ENCODE measurements at places on chromosomes 12 and 14.

DNA sequence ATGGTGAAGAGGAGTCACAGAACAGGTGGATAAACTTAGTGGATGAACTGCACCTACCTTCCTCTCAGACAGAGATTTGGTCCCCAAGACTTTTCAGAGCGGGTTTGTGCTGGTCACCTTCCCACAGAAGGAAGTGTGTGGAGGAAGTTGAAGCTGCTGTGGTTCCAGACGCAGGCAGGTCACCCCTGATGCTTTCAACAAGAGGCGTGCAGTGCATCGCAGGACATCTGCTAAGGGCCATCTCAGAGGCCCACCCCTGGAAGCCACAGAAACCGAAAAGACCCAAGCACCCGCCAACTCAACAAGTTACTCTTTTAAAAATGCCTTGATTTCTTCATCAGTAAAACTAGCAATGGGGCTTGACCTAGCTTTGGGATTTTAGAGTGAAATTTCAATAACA, 1.0 kb upstream of the GPX2 start:
- DNase-seq = no peak

- DNase-seq = peak; percentile 20
Measured at GRCh38 chr14:58865514-58866281, 227.9 kb downstream of the DACT1 start.

- no peak for DNase-seq
Measured at GRCh38 chr12:114528766-114529165, 122.8 kb upstream of the TBX5 start.

DNA sequence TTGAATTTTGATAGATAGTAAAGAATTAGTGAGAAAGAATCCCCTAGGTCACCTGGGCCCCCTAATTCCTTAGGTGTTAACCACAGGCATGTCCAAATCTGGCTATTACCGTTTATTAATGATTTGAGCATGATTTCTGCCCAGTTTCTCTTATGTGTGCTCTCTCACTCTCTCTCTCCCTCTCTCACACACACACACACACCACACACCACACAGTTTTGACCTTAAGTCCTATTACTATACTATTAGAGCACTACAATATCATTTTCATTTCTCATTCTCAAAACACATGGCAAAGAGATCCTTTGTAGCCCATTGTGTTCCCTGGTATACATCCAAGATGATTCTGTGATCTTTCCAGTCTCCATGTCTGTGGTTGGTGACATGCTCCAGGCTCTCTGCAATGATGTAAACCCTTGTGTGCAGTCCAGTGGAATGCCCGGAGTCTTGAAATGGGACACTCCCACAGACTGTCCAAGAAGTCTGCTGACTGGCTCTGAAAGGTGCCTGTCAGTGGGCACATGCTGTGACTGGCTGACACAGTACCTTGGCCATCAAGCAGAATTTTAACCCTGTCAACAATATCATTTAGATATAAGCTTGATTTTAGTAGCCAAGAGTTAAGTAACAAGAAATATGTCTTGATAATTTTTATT, 96.2 kb downstream of the FIGNL2 start:
- peak; percentile 78 for DNase-seq

DNA sequence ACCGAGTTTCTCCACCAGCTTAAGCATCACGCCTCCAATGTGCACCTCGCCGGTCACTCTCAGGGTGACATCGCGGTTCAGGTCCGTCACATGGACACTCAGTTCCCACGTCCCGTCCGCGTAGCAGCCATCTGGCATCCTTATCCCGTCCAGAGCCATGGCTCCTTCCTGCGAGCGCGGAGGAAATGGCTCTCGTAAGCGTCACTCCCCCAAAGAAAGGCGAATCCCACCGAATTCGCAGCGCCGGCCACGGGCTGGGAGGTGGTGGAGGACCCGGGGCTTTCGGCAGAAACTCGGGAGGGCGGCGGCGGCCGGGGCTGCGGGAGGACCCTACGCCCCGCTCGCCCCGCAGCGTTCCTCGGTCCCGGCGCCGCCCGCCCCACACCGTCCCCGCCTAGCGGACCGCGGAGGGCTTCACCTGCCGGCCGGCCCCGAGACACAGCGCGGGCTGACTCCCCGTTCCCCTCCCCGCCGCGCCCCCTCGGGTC, 396 bp downstream of the FERMT2 start:
- DNase-seq = no peak

DNA sequence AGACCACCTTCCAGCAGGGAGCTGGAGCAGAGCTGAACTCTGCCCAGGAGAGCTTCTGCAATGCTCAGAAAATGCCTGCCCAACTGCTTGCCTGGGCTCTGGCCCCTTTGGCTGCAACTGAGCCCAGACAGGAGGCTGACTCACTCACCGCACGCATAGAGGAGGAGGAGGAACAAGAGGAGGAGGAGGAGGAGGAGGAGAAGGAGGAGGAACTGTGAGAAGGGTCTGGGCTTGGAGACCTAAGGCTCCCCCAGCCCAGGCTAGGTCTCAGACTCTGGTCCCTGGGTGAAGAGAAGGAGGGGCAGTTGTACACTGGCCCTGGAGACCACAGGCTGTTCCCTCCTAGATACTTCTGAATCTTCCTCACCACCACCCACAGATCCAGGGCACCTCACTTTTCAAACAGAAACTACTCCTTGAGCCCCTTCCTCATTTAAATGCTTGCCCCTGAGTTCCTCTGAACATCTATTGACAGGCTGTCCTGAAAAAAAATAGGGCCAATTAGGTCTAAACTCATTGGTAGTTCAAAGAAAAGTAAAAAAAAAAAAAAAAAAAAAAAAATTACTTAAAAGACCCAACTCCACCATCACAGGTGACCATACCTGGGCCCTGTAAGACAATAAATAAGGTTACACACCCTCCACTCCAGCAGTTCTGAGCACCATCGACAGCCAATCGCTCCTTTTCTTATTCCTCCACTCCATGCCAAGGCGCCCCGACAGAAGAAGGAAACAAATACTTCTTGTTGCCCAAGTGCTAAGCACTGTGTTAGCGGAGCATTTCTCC, 674 bp downstream of the VDR start:
- DNase-seq = peak; percentile 69

DNA sequence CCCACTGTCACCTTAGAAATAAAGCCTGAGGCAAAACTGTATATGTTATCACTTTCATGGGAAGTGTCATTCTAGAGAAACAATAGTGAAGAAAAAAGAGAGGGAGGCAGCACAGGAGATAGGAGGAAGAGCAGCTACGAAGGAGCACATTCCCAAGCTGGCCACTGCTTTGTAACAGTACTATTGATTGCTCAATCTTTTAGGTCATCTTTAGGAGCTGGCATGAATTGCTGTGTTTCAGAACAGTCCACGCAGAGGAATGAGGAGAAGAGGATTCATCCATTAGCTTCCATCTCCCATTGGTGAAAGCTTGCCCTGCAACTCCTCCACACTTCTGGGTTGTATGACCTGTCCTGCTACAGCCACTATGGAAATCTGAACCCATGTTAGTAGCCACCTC, 372.5 kb upstream of the DDHD1 start:
- no peak for DNase-seq

GRCh38 chr12:86683568-86684304, 427.5 kb upstream of the MGAT4C start:
- no peak for DNase-seq

GRCh38 chr12:82818271-82819035, 131.7 kb downstream of the TMTC2 start:
- DNase-seq = peak; percentile 64

GRCh38 chr14:102234331-102235264, 70.4 kb downstream of the MOK start:
- DNase-seq = no peak

GRCh38 chr12:57736741-57737466, 1.6 kb downstream of the AGAP2 start:
- no peak for DNase-seq

DNA sequence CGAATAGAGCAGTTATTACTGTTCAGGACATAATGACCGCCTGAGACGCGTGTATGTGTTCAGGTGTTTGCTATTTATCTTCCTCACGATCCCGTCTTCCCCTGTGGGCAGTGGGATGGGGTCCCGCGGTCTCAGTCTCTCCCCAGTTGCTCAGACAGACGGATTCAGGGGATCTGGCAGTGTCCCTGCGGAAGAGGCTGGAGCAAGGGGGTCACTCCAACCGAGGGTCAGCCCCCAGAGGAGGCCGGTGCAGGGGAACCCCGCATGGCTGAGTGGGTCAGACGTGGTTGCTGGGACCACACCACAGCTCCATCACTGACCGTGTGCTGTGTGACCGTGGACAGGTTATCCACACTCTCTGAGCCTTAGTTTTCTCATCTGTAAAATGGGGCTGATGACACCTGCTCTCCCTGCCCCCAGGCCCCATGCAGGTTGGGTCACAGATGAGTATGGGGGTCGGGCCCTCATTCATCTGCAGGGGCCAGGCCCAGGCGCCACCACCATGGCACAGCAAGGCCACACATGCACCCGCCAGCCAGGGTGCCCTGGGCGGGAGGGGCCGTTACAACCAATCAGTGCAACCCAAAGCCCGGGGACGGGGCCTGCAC, 5.2 kb downstream of the MMP17 start:
- no peak for DNase-seq

- DNase-seq = no peak
Measured at GRCh38 chr12:132219323-132219722, 75.1 kb downstream of the NOC4L start.

- DNase-seq = no peak
Measured at GRCh38 chr12:21991526-21991925, 50.3 kb upstream of the ABCC9 start.

DNA sequence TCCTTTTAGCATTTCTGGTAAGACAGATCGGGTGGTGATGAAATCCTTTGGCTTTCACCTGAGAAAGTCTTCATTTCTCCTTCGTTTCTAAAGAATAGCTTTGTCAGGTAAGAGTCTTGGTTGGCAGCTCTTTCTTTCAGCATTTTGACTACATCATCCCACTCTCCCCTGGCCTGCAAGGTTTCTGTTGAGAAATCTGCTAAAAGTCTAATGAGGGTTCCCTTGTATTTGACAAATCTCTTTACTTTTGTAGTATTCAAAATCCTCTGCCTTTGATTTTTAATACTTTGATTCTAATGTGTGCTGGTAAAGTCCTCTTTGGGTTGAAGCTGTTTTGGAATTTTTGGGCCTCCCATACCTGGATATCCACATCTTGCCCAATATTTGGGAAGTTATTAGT, 120.2 kb downstream of the PAX9 start:
- no peak for DNase-seq

GRCh38 chr14:89236851-89237250, 180.2 kb downstream of the FOXN3 start:
- DNase-seq = no peak

DNA sequence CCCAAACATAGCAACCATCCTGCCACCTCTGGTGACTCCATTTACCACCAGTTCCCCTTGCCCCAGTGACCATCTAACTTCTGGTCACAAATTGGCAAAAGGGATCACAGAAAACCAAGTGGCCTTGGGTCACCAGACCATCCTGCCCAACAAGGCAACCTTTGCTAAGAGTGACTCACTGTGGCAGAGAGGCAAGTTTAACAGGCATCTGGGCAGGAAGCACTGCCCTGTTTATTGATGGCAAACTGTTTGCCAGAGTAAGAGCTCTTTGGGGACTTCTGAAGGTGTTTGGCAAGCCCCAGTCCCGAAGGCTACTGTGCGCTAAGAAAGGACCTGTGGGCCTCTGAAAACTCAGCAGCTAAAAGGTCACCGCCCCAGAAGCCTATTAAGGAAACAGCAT, 28.2 kb upstream of the TMEM233 start:
- DNase-seq = no peak

DNA sequence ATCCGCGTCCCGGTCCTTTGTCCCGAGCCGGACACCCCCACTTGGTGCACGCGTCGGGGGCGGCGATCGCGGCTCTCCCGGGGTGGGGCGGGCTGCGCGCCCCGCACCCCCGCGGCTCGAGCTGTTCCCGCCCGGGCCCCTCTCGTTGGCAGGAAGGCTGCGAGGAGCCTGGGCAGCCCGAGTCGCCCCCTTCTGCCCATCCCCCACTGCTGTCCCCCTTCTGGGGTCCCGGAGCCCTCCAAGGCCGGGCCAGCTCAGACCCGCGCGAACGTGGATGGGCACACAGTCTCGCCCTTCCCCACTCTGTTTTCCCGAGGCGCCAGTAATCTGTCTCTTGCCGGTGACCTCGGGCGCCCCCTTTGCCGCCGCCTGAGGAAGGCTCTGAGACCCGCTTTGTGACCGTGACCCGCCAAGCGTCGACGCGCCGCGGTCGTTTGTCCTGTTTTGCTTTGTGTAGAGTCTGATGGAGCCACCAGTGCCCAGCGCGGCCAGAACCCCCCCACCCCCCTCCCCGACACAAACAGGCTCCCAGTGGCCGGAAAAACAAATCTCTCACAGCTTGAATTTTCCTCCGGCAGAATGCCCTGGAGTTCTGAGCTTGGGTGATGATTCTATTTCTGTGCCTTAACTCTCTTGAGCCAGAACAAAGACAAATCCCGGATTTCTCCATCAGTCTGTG, 610 bp downstream of the C14orf132 start:
- no peak for DNase-seq

DNA sequence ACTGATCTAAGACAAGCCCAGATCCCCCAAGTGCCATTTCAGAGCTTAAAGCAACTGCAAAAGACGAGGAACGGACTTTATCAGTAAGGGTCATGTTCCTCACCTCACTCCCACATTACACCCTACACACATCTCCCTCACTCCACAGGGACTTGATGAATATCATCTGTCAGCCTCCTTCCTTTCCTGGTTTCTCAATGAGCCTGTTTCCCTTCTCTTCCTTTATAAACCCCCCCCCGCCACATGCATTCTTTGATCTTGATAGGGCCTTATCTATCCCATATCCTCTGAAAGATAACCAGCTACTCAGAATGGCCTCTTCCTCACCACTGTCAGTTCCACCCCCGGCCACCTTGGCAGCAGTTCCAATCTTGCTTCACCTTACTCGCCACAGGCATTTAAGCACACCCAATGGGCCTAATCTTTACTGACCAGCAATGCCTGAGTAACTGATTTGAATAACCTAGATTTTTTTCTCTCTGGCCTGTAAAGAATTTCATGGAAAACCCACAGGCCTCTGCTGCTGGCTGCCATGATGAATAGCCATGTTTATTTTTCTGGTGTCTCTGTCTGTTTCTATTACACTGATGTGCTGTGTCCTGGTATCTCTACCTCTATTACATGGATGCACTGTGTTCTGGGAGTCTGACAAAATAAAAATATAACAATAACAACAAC, 138.7 kb downstream of the PHLDA1 start:
- DNase-seq = peak; percentile 79

Measured in renal cortical epithelial cell (primary cell).